Esophagus mucosa (tissue), 1 donor: ENCODE measurements at places on chromosomes 11 and 22. TPM values are rescaled to one million over a fixed set of nuclear protein-coding genes. Genes with fewer than 3 reads are reported as not detected.

NOX4 gene
- total RNA-seq: 0.16 TPM

GAS2 gene
- 1.2 TPM for total RNA-seq

ZC3H7B gene
- 21.1 TPM for total RNA-seq

OR6X1 gene
- total RNA-seq: not detected

CHRDL2 gene
- 2.0 TPM for total RNA-seq

P2RY2 gene
- total RNA-seq: 44.3 TPM

OR6T1 gene
- not detected for total RNA-seq

KCNK7 gene
- total RNA-seq: 20.2 TPM

PLA2G3 gene
- total RNA-seq: 19.4 TPM

FERMT3 gene
- 2.4 TPM for total RNA-seq

ZMAT5 gene
- total RNA-seq: 21.1 TPM

EFCAB6 gene
- total RNA-seq: 1.6 TPM

SEC14L2 gene
- total RNA-seq: 19.9 TPM

C11orf65 gene
- 0.36 TPM for total RNA-seq

IZUMO1R gene
- total RNA-seq: not detected

FRMD8 gene
- 37.1 TPM for total RNA-seq

TUBA8 gene
- 0.68 TPM for total RNA-seq

TMEM151A gene
- not detected for total RNA-seq

BBOX1 gene
- total RNA-seq: 13.7 TPM

NTM gene
- 0.92 TPM for total RNA-seq

TRPT1 gene
- total RNA-seq: 25.1 TPM

TPBGL gene
- not detected for total RNA-seq

ARHGAP8 gene
- 8.9 TPM for total RNA-seq

PIWIL4 gene
- total RNA-seq: 0.80 TPM

ANGPTL5 gene
- total RNA-seq: not detected

TIMP3 gene
- total RNA-seq: 20.1 TPM

OR4B1 gene
- total RNA-seq: not detected

ZNF143 gene
- 12.6 TPM for total RNA-seq

HORMAD2 gene
- not detected for total RNA-seq

DGCR6L gene
- total RNA-seq: 34.8 TPM

EIF3L gene
- total RNA-seq: 358 TPM

KRTAP5-2 gene
- not detected for total RNA-seq
